ENCODE measurements at places on chromosomes 3 and 15. TPM values are rescaled to one million over a fixed set of nuclear protein-coding genes. Genes with fewer than 3 reads are reported as not detected.

- DNase-seq, result no peak
Measured at GRCh38 chr3:191217301-191217700, 18.3 kb downstream of the OSTN start.

DNA sequence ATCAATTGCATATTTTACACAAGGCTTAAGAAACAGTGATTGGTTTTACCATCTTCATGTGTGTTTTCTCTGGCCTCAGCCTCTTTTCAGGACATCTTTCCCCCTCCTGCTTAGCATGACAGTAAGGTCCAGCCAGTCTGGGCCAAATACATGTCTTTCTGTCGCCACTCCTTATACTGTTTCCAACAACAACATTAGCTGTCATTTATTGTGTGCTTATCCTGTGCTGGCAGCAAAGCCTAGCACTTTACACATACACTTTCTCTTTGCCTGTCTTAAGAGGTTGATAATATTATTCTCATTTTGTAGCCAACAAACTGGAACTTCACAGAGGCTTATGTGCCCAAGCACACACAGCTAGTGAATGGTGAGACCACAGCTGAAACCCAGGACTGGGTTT is 37.8 kb downstream of the B3GALNT1 start:
- DNase-seq, result no peak

TRPM1 gene
- total RNA-seq, result not detected

- no peak for DNase-seq
Measured at GRCh38 chr3:17901893-17902292, 159.5 kb upstream of the TBC1D5 start.

ACTRT3 gene
- not detected for total RNA-seq

DNA sequence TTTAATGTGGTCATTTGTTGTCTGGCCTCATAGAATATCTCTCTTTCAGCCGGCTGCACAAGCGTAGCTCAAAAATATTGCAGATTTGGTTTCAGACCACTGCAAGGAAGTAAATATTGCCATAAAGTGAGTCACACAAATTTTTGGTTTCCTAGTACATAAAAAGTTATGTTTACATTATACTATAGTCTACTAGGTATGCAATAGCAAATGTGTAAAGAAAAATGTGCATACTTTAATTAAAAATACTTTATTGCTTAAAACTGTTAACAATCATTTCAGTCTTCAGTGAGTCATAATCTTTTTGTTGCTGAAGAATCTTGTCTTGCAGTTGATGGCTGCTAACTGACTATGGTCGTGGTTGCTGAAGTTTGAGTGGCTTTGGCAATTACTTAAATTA is 425.1 kb upstream of the ROBO1 start:
- no peak for DNase-seq

DIPK2A gene
- 7.5 TPM for total RNA-seq

DNA sequence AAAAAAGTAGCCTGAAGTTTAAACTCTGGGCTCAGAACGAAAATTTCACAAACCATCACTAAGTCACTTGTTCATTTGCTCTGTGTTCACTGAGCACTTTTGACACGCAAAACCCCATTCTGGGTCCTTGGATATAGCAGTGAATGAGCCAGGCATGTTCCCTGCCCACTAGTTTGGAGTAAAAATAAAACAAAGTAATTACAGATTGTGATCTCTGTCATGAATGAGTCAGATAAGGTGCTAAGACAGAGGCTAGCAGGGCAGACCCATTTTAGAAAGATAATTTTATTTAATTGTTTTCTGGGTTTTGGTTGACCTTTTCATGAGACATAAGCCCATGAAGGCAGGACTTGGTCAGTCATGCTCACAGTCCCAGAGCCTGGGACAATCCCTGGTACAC is 84.1 kb upstream of the ARHGEF3 start:
- no peak for DNase-seq

DNA sequence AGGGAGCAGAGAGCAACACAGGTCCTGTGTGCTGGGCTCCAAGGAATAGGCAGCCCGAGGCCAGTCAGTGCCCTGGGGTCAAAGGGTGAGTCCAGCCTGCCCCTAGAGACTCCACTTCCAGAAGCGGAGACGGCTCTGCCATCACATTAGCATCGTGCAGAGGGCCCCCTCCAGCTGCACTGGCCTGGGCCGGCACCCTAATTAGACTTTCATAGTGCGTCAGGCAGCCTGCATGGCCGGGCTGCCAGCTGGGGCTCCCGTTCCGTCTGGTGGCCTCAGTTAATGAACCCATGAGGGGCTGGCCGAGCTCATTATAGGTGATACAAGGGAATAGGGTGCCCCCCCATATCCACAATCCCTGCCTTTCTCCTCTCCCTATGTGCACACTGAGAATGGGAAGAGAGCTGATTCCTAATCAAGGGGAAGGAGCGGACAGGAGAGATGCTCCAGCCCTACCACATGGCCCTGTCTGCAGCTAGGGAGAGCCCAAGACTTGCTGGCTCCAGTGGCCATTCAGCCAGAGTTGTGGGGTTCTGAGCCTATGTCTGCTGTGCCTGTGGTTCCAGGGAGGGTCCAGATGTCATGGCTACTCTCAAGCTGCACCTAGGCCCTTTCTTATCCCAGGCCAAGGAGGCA is 128.0 kb downstream of the SRGAP3 start:
- DNase-seq, result no peak

GRCh38 chr3:9930804-9931418 is 2.7 kb upstream of the CRELD1 start:
- no peak for DNase-seq

Measured in Daoy (cell line).